MCF 10A (cell line): ENCODE measurements at places on chromosomes 1 and 21. TPM values are rescaled to one million over a fixed set of nuclear protein-coding genes. Genes with fewer than 3 reads are reported as not detected.
A peak's percentile ranks its signal among the peaks of the same experiment; 100 is the strongest.

LMOD1 gene
- not detected in 2 replicates for total RNA-seq

PCP4 gene
- not detected in 2 replicates for total RNA-seq

CSF3R gene
- not detected in 2 replicates for total RNA-seq

ADAMTS5 gene
- total RNA-seq = 0.10 TPM in 1 of 2 replicates, not detected in the other

ANGPTL1 gene
- not detected in 2 replicates for total RNA-seq

CCDC30 gene
- 2.2 and 3.2 TPM in 2 replicates for total RNA-seq

S100A5 gene
- not detected in 2 replicates for total RNA-seq

SAMSN1 gene
- 2.3 and 6.8 TPM in 2 replicates for total RNA-seq

DNA sequence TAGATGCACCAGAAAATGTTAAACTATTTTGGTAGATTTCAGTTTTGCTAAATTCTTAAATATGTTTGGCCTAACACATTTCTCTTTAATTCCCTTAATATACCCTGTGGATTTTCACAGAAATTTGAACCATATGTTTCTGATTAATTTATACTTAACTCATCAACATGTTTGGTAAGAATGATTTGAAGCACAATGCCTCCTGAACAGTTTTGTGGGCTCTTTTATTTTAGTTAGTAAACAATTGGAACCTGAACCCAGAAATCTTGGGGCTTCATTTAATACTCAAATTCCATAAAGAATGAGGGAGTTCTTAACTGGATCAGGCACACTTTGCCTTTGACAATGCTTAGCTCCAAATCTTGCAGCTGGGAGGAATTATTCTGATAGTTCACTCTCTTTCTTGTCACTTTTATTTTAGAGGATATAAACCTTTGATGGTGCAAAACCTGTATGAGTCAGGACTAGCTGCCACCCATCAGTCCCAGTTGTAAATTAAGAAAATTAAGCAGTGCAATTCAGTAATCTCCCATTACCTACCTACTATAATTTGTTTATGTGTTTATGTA lies 24.6 kb upstream of the LYPLAL1 start:
- DNase-seq = no peak

DNA sequence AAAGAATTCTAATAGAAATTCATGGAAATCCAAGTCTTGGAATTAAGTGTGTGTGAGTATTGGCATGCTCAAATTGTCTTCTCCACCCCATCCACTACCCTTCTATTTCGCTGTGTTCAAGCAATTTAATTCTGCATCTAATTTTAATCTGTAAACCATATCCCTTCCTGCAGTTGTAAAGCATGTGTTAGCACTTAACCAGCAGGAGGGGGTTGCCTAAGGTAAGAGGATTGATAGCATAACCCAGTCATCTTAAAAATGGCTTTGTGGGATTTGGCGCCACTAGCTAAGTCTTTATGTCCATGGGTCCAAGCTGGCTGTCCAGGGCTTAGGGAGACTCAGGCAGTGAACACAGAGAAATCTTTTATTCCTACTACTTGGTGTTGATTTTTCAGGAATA lies 210.3 kb downstream of the PTPRC start:
- DNase-seq = no peak

GRCh38 chr1:33032126-33032869 lies 4.4 kb downstream of the AK2 start:
- DNase-seq = peak; percentile 59

DNA sequence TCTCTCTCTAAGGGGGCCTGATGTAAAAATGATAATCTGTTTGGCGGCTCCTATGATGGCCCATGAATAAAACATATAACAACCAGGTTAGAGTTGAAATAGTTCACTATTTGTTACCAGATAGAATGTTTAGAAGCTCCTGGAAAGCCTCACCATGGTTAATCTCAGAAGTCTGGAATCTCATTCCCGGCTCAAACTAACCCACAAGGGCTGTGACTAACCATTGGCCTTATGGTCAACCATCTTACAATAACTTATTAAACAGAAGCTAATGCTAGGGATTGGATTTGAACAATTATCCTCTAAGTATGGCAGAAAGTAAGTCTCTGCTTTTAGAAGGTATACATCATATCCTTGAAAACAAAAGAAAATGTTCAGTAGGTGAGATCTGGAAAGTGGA lies 134.1 kb upstream of the ADGRL2 start:
- no peak for DNase-seq

DNA sequence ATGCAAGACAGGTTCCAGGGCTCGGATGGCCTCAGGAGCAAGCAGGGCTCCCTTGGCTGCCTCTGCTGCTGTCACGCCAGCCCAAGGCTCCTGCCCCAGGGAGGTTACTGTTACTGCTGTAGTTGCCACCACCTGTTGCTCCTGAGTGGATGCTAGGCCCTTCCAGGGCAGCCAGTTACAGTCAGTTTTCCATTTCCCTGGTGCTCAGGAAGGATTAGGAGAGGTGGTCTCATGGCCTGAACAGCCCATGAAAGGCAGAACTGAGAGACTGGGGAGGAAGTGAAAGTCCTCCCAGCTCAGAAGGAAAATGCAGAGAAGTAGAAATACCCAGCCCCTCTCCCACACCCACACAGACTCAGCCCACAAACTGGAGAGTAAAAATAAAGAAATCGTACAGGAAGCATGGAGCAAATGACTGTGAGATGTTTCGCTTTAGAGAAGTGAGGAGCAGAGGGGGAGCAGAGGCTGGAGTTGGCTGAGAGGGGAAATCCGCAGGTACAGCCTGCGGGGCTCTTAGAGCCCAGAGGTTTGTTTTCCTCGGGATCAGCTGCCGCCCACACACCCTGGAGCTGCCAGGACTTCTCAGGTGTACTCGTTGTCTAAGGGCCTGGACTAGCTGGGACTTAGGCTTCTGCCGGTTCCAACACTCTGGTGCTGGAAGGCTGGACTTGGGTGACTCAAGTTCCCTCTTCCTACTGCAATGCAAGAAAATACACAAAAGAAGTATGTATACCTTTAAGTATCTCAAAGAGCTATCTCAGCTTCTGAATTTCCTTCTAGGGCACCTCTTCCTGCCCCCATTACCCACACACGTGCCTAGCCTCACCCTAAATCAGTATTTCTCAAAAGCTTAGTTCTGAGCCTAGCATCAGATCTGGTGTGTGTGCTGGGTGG lies 2.3 kb downstream of the IL6R start:
- peak; percentile 85 for DNase-seq

DNA sequence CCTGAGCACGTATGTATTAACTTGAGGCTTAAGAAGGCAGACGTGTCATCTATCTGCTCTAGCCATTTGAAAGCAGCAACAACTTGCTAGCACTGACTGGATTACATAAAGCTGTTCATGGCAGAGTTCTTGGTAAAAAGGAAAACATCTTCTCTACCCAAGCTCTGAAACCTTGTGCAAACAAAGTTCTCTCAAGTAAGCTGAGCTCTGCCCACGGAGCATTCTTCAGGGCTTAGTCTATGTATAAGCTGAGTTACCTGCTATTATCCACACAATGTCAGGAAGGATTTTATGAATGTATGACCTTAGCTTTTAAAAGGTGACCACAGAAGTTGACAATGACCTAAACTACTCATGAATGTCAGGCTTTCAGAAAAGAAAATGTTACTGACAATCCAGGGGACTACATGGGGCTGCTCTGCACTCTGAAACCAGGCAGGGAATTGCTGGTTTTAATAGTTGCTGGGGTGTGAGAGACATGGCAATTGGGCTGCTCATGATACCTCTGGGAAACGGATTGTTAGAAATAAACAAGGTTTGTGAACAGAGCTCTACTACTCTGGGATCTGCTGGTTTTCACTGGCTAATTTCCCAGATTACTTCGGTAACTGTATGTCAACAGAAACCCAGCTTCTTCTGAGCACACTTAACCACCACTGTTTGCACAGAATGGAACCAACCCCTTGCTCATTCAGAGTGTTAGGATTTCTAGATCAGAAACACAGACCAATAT lies 29.6 kb upstream of the CCN1 start:
- no peak for DNase-seq

DNA sequence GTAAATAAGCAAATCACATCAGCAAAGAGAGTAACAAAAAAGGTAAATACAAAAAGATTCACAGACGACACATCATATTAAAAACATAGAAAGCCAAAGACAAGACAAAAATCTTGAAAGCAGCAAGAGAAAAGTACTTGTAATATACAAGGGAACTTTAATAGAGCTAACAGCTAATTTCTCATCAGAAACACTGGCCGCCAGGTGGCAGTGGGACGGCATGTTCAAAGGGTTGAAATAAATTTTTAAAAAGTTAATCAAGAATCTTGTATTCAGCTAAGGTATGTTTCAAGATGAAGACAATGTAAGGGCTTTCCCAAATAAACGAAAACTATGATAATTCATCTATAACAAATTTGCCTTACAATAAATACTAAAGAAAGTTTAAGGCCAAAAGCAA lies 358.1 kb downstream of the LRRIQ3 start:
- peak; percentile 49 for DNase-seq

GRCh38 chr1:21368515-21369289 lies 71.2 kb upstream of the NBPF3 start:
- DNase-seq = peak; percentile 87

DNA sequence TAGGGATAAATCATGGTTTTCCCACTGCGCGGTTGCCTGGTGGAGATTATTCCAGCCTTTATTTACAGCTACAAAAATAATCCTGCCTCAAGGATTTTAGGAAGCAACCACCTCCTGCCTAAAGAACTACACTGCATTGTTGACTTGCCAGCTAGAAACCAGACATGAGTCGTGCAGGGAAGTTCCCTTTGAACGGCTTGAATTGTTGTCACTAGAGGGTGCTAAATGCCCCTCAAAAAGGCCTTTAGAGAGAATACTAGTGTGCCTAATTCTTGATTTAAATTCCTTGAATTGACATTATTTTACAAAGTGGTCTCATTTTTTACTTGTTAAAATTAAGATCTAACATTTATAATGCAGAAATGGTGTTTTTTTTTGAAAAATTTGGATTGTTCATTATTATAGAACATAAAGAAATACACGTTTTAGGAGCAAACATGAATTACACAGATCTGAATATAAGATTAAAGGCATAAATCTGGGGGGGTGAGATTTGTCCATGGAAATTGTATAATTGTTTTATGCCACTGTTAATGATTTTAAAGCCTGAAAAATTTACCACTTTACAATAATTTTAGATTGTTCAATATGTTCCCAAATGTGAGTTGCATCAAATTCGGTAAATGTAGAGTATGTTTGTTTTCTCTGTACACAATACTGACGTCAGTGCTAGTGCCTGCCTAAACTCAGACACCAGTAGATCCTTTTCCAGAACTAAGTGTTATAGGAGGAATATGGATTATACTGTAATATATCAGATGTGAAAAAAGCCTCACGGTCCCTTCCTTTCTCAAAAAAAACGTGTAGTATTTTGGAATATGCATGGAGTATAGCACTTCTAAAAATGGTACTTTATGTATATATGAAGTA lies 7.6 kb upstream of the ERG start:
- peak; percentile 81 for DNase-seq

- DNase-seq = no peak
Observed at GRCh38 chr1:113849072-113849471, 22.4 kb downstream of the PTPN22 start.

DNA sequence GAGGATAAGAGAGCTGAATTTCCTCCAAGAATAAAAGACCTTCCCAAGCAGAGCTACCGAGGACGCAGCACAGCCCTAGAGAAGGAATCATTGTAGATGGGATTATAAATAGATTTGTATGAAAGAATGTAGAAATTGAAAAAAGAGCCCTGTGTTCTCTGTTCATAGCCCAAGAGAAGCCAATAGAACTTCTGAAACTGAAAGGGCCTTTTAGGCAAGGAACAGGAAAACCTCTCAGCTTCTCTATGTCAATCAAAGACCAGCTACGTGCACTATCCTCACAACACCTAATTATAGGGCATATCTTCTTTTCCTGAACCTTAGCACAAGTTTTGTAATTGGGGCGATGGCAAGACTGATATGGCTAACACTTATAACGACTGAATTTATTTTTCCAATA lies 192.4 kb upstream of the RNPC3 start:
- no peak for DNase-seq

GRCh38 chr1:27713139-27713725 lies 12.5 kb upstream of the FAM76A start:
- DNase-seq = no peak

DNA sequence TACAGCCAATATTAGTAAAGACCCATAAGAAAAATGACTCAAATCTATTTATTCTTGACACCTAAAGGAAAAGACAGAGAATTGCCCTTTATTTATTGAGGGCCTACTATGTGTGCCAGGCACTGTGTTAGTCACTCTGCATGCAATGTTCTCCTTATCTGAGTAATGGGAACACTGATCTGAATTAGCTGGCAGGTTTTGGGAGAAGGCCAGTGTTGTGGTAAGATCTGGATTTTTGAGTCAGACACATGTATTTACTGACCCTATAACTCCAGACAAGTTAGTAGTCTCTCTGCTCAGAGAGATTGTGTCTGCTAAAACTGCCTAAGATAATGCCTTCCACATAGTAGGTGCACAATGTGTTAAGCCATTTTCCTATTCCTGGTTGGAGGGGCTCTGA lies 17.3 kb downstream of the LCE4A start:
- no peak for DNase-seq

DNA sequence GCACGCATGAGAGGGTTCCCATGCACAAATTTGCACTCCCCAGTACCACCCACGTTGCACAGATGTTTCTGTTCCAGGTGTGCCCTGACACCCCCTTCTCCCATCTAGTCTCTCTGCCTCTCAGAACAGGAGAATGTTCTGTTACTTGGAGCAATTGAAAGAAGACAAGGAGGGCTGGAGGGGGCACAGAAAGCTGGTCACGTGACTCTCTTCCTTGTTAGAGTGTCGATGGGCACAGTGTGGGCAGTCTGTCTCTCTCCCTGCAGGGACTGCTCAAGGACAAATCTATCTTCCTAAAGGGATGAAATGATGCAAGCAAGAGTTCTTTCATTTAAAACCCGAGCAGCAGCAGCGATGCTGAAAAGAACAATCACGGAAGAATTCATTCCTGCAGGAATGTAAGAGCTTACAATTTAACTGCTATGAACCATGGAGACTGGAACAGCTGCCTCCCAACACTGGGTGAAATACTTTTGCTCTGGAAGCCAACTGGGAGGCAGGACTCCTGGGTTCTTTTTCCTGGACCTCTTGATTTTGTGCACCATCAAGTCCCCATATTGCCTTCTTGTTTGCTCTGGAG lies 7.3 kb upstream of the KCNA10 start:
- no peak for DNase-seq

- DNase-seq = no peak
Observed at GRCh38 chr1:167781558-167781957, 59.8 kb downstream of the MPZL1 start.

- peak; percentile 92 for DNase-seq
Observed at GRCh38 chr1:193111641-193112090, 6.5 kb upstream of the GLRX2 start.

GRCh38 chr1:21821385-21822019 lies 9.4 kb downstream of the LDLRAD2 start:
- no peak for DNase-seq

- peak; percentile 84 for DNase-seq
Observed at GRCh38 chr1:85580872-85581801, 576 bp downstream of the CCN1 start.

GRCh38 chr1:9382643-9383491 lies 90.2 kb downstream of the SPSB1 start:
- no peak for DNase-seq

GRCh38 chr1:10309243-10310011 lies 89.4 kb upstream of the PGD start:
- no peak for DNase-seq

- DNase-seq = no peak
Observed at GRCh38 chr1:159296706-159297375, 5.3 kb upstream of the FCER1A start.
